ENCODE measurements at places on chromosomes 16 and 17. TPM values are rescaled to one million over a fixed set of nuclear protein-coding genes. Genes with fewer than 3 reads are reported as not detected.

Gene KRTAP4-1
- not detected for total RNA-seq

Gene HEXIM2
- 17.1 TPM for total RNA-seq

- no peak for DNase-seq
- H3K27me3 ChIP-seq: no peaks in the 10 kb centered on the region
- no peaks in the 10 kb centered on the region for H3K36me3 ChIP-seq
- H3K4me1 ChIP-seq: no peaks in the 10 kb centered on the region
- no peak overlapping the region for H3K4me3 ChIP-seq
Observed at GRCh38 chr16:63652091-63652490, 1469.8 kb downstream of the CDH11 start.

DNA sequence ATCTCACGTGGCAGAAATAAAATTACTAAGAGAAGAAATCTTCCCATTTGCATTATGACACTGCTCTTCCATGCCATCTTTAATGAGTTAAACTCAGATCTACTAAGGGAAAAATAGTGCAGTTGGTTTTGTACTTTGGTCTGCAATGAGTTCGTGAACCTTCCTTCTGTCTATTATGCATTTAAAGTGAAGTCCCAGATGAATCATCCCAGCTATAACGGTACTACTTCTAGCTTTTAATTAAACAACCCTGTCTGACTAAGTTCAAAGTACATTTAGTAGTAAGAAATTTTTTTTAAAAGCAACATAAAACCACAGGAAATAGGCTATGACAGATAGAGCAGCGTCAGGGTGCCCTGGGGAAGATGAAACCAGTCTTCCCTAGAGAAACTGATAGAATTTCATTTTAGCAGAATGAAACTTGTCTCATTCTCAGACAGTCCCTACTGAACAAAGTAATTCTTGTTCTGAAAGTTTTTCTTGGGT lies 1.8 kb downstream of the TMIGD1 start:
- no peaks in the 10 kb centered on the region for H3K27me3 ChIP-seq
- no peak overlapping the region for H3K4me3 ChIP-seq
- H3K27ac ChIP-seq: no peak overlapping the region
- no peak for DNase-seq
